ENCODE measurements at places on chromosomes 4 and X.
A peak's percentile ranks its signal among the peaks of the same experiment; 100 is the strongest.

DNA sequence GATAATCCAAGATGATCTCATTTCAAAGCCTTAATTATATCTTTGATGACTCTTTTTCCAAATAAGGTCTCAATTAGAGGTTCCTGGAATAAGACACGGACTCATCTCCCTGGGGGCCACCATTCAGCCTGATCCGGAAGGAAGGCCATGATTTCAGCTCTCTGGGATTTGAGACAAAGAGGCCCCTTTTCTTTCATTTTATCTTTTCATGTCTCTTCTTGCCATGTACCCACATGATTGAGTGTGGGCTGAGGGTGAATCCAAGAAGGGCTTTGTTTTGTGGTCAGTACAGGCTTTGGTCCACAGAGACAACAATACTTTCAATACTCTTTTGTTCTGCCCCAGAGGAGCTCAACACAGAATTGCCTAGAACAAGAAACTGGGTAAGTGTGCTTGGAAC lies 261.2 kb downstream of the TRIML1 start:
- DNase-seq, result no peak

GRCh38 chrX:37820646-37821045 lies 26.7 kb downstream of the DYNLT3 start:
- DNase-seq, result no peak

GRCh38 chrX:138704596-138704995 lies 6.9 kb downstream of the FGF13 start:
- DNase-seq, result no peak

DNA sequence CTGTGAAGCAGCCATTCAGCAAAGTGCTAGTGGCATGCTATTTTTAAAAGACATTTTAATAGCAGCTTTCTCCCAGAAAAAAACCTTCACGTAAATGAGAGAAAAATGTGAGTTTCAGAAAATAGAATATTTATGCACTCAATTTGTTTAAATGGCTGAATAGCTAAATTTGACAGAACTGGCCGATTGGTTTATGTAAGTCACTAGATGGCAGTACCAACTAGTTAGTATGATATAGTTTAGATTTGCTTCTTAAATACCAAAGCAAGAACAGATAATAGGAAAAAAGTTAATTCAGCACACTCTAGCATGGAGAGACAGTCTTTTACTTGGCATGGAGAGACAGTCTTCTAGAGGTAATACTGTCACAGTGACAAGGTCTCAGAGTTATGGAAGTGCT lies 250.1 kb downstream of the SNCA start:
- no peak for DNase-seq

GRCh38 chr4:32909736-32910135 lies 2189.6 kb downstream of the PCDH7 start:
- no peak for DNase-seq

DNA sequence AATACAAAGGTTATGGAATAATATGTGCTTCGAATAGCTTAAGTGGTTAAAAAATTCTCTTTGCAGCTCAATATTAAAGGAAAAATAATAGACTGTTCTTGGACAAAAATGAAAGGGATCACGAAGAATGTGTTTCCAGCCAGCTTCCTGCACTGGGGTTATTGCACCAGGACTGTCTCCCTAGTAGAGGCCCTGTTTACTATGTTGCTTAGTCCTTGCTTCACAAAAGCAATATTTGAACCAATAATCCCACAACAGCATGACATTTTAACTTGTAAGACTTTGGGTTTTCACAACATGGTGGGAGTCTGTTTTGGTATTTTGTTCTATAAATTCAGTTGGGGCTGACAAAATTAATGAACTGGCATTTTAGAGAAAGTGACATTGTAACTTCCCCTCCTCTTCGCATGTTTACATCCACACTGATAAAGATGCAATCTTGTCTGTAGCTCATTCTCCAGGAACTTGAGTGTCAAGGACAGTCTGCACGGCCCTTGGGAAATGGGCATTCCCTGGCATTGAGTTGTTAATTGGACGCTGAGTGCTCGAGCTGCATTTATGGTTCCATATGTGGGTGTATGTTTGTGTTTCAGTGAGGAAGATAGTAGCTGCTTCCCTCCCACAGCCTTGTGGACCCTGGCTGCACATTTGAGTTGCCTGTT lies 39.0 kb downstream of the SHROOM2 start:
- DNase-seq, result no peak

GRCh38 chrX:50099331-50099730 lies 101.5 kb downstream of the AKAP4 start:
- no peak for DNase-seq

DNA sequence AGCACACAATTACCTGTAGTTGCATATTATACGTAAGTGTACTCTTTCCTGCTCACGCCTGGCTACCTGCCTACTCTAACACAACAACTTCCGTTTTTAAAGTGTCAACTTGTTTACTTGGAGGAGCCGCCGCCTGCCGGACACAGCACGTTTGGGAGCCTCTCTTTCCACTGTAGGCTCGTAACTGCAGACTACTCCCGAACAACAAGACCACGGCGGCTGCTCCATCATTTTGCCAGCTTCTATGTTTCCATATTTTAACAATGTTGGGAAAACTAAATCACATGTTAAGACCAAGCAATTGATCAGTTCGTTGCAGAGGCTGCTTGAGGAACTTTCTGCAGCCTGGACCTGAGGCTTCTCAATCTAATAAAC lies 841 bp downstream of the MTNR1A start:
- DNase-seq, result no peak

GRCh38 chrX:2596555-2597255 lies 94.4 kb upstream of the CD99 start:
- no peak for DNase-seq

GRCh38 chr4:186190581-186191199 lies 677 bp upstream of the CYP4V2 start:
- no peak for DNase-seq

GRCh38 chrX:19776753-19777152 lies 110.6 kb downstream of the SH3KBP1 start:
- DNase-seq, result no peak

DNA sequence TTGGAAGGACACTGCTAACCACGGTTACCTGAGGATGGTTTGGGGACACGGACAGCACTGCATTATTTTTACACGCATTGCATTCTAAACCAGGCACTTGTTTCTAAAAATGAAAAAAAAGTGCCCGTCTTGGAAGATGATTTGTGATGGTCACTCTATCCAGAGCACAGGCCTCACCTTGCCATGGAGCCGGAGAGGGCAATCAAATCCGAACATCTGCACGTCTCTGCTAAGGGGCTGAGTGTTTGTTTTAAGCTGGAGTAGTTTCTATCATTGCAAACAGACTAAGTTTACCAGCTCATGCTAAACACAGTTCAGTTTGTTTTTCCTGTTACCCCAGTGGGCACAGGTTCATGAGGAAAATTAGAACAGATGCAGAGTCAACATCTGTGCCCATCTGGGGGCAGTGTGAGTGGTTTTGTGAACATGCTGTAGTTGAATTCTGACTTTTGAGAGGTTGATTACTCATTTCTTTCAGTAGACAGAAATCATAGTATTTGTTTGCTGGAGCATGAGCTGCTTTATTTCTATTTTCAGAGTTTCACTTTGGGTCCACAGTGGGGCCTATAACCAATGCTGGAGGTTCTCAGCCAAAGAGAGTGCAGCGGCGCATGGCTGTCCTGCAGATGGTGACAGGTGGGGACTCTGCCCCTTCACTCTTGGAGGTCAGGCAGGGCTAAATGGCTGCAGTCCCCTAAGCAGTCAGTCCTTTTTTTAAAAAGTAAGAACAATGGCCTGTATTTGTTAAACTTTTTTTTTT lies 65.4 kb upstream of the ENPP6 start:
- no peak for DNase-seq

- DNase-seq, result peak; percentile 12
Observed at GRCh38 chrX:13646154-13646549, 6.8 kb upstream of the TCEANC start.

DNA sequence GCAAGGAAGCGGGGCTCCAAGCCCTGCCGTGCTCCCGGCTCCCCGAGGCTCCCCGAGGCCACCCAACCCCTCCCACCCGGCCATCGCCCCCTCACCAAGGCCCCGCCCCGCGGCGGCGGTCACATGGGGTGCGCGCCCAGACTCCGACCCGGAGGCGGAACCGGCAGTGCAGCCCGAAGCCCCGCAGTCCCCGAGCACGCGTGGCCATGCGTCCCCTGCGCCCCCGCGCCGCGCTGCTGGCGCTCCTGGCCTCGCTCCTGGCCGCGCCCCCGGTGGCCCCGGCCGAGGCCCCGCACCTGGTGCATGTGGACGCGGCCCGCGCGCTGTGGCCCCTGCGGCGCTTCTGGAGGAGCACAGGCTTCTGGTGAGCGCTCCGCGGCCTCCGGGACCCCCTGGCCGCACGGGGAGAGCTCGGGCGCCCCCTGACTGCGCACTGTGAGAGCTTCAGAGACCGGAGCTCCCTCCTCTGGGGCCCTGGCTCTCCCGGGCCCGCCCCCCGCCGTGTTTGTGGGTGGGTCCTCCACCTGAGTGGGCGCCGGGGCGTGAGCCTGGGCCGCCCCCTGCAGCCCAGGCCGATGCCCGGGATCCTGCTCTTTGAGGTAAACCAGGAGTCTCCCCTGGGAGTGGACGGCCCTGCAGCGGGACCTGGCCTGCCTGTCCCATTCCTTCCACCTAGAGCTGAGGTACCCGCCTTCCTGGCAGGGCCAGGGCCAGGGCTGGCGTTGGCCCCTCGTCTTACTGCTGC lies at the start of gene IDUA:
TSS of gene IDUA (plus strand) at position 166 of the 745 bp plus-strand sequence. CDS start at position 207, 41 bp downstream.
- no peak for DNase-seq

DNA sequence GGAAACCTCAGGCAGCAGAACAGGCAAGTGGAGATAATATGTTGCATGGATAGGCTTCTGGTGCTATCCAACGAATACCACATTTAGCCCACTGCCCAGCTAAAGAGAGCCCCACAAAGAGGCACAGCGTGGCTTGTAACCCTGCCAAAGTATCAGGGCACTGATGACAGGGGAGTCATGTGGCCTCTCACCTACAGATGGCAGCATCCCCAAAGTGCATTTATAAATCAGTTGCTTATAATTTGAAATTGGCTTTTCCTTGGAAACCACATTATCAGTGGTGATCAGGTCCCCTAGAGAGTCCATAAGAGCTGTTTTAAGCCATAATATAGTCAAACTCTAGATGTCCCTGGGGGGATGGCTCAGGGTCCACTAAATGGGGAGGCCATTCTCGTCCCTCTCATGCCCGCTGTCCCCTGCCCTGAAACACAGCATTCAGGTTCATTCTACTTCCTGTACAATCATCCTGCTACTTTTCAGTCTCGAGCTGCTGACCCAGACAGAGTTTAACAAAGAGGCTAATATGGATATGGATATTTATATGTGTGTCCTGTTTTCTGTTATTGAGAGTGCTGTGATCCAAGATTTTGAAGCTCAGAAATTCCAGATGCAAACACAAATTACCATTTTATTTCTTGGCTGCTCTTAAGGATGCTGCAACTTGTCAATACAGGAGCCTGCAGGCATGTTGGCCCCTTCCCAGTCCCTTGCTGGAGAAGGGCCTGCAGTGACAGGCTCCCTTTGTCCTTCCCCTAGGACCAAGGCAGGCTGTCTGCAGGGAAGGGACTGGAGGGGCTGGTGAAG lies 28.5 kb downstream of the SRPX start:
- DNase-seq, result no peak

- no peak for DNase-seq
Observed at GRCh38 chr4:122243785-122244184, 91.7 kb downstream of the BLTP1 start.

- DNase-seq, result no peak
Observed at GRCh38 chr4:87309625-87310024, 13.1 kb downstream of the HSD17B13 start.

DNA sequence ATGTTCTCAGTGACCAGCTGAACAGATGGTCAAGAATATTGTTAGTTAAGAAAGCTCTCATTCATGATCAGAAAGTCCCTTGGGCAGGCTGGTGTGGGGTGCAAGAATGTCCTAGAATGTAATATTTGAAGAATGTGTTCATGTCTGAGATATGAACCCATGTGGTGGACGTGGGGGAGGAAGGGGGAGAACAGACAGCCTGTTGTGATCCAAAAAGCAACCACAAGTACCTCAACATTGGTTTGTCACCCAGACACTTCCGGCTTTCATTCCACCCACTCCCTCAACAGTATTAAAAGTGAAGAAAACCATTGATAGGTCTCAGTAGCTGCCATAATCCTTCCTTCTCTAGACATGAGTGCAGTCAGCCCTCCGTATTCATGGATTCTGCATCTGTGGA lies 82.2 kb downstream of the MAML3 start:
- DNase-seq, result no peak

GRCh38 chr4:154529728-154530519 lies 20.3 kb downstream of the PLRG1 start:
- no peak for DNase-seq

DNA sequence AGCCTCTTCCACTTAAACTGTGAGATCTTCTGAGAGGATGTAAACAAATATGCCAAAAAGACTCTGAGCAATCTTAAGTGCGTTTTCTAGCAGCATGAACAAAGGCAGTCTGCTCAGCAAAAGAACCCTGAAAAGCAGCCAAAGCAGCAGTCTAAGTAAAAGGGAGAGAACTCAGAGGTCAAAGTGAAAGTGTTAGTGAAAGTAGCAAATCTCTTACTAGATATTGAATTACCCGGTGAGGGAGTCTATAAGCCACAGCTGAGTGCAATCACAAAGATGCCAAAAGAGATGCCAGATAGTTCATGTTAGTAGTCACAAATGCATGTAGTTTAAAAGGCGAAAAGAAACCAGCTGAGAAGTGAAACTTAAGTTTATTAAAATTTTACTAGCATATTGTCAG lies 7.9 kb upstream of the GNRHR start:
- no peak for DNase-seq

Data from SHP77 treated with DMSO at 0.1 percent for 48 hours (cell line).